ENCODE measurements at places on chromosomes 11 and 22.

GRCh38 chr11:57313071-57313787 lies 11.5 kb downstream of the TNKS1BP1 start:
- no peak for DNase-seq

DNA sequence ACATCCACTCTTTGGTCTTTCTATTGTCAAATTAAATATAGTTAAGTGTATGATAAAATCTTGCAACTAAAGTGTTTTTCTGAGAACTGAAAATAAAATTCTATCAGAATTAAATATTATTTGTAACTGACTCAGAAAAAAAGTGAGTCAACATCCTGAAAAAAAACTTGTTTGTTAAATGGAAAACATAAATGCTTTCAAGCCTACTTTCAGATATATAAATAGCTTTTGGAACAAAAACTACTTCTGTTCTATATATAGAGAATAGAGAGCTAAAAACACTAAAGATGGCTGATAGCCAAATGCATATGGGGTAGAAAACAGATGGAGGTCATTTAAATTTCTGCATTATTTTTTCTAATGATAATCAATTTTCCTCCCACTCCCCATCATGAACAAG lies 61.8 kb downstream of the PIK3C2A start:
- no peak for DNase-seq

- DNase-seq: peak; percentile 53
These were observed 7.5 kb downstream of the P2RX3 start for GRCh38 chr11:57345555-57346211.

GRCh38 chr11:121841487-121842191 lies 274.4 kb downstream of the BLID start:
- DNase-seq: no peak

GRCh38 chr22:35065796-35066218 lies at the start of gene ISX:
Gene ISX, plus strand, starts transcription at chr22:35066158. Its CDS starts 930 bp downstream, at chr22:35067088.
- no peak for DNase-seq

- no peak for DNase-seq
These were observed 73.2 kb upstream of the NUP50 start for GRCh38 chr22:45090497-45090910.

DNA sequence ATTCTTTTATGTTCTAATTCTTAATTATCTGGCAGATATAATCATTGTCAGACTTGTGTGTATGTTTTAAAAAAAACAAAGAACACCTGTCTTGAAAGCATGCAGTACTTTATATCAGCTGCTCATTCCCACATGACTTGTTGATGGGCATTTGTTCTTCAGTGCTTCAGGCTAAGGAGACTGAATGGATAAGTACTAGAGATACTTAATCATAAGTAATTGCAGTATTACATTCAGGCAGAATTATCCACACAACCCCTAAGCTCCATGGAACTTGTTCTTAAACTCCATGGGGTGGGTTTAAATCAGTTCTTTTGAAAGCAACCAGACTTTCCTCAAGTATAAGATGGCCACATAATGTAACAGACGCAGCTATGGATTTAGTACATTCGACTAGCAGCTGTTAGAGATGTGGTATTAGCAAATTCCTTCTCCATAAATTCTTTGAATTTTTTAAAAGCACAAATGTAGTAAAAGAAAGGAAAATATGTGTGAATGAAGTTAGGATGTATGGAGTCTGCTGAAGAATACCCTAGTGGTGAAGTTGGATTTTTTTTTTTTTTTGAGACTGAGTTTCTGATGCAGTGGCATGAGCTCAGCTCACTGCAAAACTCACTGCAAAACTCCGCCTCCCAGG lies 3.0 kb downstream of the JAM3 start:
- no peak for DNase-seq

DNA sequence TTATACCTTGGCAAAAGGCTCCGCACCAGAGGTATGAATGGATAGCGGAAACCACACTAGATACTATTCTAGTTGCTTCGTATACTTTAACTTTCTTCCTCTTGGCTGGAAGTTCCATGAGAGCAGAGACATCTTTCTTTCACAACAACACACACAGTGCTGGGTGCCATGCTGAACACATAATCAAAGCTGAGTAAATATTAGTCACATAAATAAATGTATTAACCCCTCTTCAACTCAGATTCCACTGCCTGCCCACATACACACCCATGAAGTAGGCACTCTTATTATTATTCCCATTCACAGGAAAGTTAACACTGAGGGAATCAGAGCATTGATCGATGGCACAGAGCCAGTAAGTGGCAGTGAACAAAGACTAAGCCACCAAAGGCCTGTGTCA lies 35.4 kb downstream of the SPON1 start:
- no peak for DNase-seq

DNA sequence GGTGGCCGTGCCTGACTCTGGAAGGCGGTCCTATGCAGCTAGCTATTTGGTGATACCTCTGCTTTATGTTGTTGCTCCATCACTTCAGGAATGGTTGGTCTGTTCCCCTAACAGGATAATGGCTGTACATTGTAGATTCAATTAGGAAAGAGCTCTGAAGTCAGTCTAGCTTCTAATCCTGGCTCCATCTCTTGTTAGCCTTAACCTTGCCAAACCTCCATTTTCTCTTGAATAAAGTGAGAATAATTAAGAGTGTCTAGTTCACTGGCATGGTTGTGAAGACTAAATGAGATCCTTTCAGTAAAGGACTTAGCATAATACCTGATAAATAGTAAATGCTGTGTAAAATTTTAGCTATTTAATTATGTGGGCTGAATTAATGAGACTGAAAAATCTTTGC lies 262.5 kb upstream of the ARHGAP20 start:
- no peak for DNase-seq

GRCh38 chr11:67352546-67353316 lies 615 bp downstream of the POLD4 start:
- DNase-seq: no peak

Measured in activated gamma-delta T cell treated with anti-CD3 and anti-CD28 coated beads, Interleukin-2, amount 50 U/mL, for 16 hours (primary cell).